ENCODE measurements at places on chromosomes 13 and 19. TPM values are rescaled to one million over a fixed set of nuclear protein-coding genes. Genes with fewer than 3 reads are reported as not detected.

DNA sequence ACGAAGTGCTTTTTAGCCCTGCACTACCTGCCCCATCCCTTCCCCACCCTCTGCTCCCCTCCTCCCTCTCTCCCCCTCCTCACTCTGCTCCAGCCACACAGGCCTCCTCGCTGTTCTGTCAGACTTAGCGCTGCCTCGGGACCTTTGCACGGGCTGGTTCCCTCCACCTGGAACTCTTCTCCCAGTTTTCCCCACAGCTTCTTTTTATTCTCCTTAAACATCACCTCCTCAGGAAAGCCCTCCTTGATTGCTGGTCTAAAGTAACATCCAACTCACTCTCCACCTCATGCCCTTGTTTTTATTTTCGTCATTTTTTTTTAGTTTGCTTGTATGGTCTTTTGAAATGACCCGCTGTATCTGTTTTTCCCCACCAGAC is 19.6 kb upstream of the ZNRF4 start:
- DNase-seq: no peak

DNA sequence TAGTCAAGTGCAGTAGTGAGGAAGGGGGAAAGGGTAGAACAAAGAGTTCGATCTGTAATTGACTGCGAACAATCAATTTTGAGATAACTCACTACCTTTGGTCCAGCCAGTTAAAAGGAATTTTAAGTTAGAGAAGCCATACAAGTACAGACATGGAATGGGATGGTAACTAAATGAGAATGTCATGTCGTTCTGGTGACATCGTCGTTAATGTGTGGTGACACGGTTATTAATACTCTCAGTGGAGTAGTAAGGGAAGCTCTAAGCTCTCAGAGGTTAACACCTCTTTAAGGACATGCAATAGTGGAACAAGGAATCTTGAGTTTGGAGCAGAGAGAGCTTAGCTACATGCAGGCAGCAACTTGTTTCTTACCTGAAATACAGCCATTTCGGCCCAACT is 154.9 kb upstream of the KLF12 start:
- DNase-seq: no peak

- no peak for DNase-seq
Measured at GRCh38 chr19:8302734-8303133, 5.4 kb downstream of the CD320 start.

- DNase-seq: no peak
Measured at GRCh38 chr13:45629940-45630339, 14.4 kb upstream of the ERICH6B start.

GRCh38 chr19:51317968-51318367 is 6.5 kb downstream of the IGLON5 start:
- no peak for DNase-seq

DNA sequence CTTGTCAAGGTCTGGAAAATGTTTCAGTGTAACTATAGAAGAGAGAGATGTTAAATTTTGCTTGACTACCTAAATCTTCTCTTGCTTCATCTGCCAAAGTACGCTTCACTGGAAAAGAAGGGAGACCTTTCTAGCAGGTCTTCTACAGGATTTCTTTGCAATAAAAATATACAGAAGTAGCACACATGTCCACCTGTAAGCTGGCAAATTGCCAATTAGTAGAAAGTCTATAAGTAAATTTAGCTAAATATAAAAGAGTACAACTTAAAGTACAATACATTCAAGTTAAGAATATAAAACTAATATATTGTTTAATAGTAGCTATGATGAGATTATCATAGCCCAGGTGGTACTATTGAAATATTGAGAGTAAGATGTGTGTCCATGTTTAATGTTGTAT is 128.5 kb upstream of the EDNRB start:
- DNase-seq: no peak

- DNase-seq: no peak
Measured at GRCh38 chr13:50141375-50141975, 126.2 kb downstream of the KCNRG start.

PBX4 gene
- total RNA-seq: 4.3 TPM

LIM2 gene
- total RNA-seq: not detected

ZNF223 gene
- 14.4 TPM for total RNA-seq

CALR3 gene
- total RNA-seq: 0.39 TPM

GRIN2D gene
- total RNA-seq: 2.6 TPM
